ENCODE measurements at places on chromosomes 7 and 10.

GRCh38 chr10:98431016-98431415 is 15.7 kb downstream of the HPS1 start:
- DNase-seq = no peak

DNA sequence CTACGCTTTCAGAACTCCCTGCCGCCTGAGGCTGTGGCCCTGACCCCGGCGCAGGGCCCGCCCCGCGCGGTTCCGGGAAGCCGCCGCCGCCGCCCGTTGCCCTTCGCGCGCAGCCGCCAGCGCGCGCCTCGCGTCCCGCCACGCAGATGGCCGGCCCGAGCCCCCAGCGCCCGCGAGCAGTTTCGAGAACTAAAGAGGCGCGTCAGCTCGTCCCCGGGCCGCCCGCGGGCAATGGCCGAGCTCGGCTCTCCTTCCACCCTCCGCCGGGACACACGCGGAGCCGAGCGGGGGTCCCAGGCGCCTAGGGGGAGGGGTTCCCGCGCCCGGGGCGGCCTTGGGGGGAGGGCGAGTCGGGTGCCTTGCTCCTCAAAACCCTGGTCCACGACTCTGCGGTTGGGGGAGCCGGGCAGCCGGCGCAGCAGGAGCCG is 1.8 kb downstream of the HNRNPF start:
- DNase-seq = peak; percentile 51

DNA sequence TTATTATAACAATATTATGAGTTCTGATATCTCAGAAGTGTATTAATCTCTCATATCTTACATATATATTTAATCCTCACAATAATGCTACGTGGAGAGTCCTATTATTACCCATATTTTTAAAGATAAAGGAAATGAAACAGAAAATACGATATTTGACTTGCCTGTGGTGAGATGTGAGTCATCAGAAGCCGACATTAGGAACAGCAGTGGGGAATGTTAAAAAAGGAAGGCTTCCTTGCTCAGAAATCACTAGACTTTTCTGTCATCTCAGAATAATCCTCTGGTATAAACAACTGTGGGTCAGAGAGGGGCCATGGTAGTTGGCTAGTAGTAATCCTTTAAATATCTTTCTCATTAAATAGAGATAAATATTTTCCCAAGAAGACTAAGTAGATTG is 402.3 kb upstream of the PCDH15 start:
- DNase-seq = no peak

GRCh38 chr7:151113344-151114150 is 27.3 kb downstream of the AGAP3 start:
- no peak for DNase-seq

- DNase-seq = no peak
Observed at GRCh38 chr7:134920026-134920753, 66.1 kb upstream of the AGBL3 start.

GRCh38 chr10:123800821-123801220 is 90.8 kb downstream of the CPXM2 start:
- no peak for DNase-seq
